ENCODE measurements at places on chromosomes 1 and 21.

DNA sequence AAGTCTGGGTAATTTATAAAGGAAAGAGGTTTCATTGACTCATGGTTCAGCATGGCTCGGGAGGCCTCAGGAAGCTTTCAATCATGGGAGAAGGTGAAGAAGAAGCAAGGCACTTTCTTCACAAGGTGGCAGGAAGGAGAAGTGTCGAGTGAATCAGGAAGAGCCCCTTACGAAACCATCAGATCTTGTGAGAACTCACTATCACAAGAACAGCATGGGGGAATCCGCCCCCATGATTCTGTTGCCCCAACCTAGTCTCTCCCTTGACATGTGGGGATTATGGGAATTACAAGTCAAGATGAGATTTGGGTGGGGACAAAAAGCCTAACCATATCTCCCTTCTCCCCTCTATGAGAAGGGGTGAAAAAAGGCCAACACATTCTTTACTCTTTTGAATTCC, 11.2 kb upstream of the IVNS1ABP start:
- no peak for DNase-seq

- peak; percentile 1 for DNase-seq
These were observed 1271.5 kb upstream of the PRMT6 start for GRCh38 chr1:105785021-105785420.

DNA sequence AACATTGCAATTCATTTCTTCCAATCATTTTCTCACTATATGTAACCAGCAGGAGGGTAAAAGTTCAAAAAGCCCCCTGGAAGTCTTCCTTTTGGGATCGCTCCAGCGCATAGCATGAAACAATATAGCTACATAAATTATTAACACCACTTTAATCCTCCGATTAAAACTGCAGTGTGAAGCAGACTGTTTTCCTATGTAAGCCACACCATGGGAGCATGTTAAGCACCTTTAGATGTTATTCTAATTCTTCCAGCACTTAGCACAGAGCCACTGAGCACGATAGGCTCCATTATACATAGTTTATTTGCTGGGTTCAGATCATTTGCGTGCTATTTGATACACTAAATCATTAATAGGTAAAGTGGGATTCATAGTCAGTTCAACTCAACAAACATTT, 18.4 kb upstream of the GADD45A start:
- DNase-seq = no peak

DNA sequence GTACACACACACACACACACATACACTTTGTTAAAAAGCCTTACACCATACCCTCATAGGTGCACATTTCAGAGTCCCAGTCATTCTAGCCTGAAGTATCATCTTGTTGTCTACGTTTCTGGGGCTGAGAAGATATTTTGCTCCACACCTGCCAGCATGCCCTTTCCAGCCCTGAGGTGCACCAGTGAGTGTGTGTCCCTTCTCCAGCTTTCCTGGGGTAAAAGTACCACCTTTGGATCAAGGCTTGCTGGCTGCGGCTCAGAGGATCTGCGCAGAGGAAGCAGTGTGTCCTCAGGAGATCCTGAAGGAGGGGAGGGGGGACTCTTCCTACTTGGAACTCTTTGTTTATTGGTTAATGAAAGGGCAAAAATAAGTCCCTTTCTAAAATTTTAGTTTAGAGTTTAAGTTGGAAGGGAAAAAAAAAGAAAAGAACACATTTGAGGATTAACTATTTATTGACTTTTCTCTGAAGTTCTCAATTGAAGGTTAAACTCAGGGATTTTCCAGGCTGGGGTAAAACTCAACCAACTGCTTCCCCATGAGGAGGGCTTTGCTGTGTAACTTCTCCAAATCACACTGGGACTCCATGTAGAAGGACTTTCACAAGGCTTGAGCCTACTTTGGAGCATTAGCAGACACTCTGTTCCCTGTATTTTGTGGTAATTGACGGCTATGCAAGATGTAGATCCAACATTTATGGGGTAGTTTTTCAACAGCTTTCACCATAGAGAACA, 200.3 kb upstream of the SGIP1 start:
- no peak for DNase-seq

- DNase-seq = no peak
These were observed 659.9 kb downstream of the LTN1 start for GRCh38 chr21:28332796-28333195.

- DNase-seq = no peak
These were observed 213.2 kb downstream of the TGFB2 start for GRCh38 chr1:218558271-218558810.

DNA sequence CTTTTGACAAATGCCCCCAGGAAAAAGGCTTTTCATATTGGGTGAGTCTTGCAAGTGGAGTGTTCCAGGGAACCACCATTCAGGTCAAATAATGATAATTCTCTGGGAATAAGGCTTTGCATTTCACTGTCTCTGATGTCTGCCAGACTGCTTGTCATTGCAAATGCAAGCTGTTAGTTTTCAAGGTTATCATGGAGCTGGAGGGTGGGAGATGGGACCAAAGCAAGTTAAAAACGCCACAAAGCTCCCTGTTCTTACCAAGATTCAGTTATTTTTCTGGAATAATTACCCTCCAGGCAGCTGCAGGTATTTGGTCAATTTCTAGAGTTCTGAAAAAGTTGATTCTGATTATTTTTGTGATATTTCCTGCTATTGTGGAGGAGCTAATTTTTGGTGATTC, 210.1 kb downstream of the GPR52 start:
- DNase-seq = no peak

DNA sequence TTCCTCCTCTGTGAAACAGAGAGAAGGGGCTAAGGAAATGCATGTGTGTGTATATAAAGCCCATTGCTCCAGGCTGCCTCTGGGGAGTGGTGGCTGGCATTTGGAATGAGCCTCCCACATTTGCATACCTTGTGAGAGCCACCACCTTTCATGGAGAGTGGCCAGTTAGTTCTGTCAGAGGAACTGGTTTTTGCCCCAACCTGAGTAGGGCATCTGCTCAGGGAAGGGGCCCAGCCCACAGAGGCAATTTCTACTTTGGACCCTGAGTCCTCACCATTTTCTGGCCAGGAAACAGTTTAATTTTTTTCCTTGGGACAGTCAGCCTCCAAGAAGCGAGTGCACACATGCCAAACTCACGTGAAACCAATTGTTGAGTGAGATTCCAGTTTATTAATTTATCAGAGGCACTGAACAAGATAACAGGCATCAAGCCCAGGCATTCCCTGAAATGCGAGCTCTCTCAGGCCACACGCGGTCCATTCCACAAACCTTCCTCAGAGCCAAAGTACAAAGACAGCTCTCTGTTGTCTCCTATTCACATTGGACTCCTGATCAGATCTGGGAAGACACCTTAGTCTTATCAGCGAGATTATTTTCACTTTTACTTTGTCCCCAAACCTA, 1.0 kb upstream of the SLC6A9 start:
- DNase-seq = no peak

- no peak for DNase-seq
These were observed 204.7 kb downstream of the BARHL2 start for GRCh38 chr1:90512441-90512840.

DNA sequence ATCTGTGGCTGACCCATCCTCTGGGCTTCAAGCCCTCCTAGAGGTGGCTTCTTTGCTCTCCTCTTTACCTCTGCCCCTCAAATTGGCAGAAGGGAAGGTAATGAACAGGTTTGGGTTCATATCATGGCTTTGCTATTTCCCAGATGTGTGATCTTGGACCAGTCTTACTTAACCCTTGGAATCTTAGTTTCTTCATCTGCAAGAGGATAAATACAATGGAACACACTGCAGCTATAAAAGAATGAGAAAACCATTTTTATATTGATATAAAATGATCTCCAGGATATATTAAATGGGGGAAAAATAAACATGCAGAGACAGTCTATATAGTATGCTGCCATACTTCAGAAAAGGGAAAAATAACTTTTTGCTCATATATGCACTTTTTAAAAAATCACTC, 5.6 kb downstream of the GLMP start:
- DNase-seq = no peak

DNA sequence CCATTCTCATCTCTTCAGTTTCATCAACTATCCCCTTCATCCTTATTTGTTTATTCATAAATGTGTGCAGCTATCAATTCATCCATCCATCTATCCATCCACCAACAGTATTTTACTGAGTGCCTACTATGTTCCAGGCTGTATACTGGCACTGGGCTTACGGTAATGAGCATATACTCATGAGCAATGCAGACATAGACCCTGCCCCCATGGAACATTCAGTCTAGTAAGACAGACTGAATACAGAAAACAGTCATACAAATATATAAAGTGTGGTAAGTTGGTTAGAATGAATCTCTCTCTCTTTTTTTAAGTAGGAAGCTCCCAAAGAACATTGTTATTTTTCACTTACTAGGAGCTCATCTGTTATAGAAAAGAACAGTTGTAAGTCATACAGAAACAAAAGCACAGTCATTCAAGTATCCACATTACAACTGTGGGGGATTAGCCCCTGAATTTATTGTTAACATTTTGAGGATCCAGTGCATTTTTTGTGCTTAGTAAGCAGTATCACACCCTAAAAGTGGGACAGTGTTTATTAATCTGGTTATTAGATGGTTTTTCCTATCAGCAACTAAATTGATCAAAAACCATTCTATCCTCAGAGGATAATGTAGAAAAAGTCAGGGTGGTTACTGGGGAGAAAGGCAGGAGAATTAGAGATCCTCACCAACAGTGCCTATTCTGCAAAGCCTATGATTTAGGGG, 3.6 kb downstream of the SLC16A4 start:
- no peak for DNase-seq

GRCh38 chr1:71509051-71509595, 428.3 kb upstream of the ZRANB2 start:
- DNase-seq = no peak

DNA sequence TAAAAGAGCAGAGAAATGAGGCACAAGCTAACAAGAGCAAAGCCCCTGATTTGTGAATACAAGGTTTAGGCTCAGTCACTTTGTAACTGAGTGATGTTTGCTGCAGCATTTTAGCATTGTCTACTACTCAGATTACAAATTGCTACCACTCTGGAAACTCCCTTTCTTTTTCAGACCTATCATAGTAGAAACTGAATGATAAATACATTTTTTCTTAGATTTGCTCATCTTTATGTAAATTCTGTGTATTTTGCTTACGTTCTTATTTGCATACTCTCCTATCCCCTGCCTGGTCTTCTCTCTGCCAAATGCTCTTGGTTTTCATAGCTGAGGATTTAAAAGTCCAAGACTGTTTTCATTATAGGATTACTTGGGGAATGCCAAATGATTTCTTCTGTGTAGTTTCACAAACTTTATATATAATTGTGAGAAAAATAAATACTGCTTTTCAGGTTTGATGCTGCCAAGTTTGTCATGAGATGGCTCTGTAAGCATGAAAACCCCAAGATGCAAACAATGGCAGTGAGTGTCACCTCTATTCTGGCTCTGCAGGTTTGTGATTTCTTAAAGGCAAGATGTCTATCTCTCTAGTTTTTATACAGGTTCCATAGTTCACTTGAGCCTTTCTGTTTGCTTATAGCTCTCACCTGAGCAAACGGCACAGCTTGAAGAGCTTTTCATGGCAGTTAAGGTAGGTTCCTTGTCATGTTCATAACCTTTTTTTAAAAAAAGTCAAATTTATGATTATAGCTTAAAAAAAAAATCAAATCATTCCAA, 24.7 kb downstream of the ZYG11A start:
- DNase-seq = no peak

DNA sequence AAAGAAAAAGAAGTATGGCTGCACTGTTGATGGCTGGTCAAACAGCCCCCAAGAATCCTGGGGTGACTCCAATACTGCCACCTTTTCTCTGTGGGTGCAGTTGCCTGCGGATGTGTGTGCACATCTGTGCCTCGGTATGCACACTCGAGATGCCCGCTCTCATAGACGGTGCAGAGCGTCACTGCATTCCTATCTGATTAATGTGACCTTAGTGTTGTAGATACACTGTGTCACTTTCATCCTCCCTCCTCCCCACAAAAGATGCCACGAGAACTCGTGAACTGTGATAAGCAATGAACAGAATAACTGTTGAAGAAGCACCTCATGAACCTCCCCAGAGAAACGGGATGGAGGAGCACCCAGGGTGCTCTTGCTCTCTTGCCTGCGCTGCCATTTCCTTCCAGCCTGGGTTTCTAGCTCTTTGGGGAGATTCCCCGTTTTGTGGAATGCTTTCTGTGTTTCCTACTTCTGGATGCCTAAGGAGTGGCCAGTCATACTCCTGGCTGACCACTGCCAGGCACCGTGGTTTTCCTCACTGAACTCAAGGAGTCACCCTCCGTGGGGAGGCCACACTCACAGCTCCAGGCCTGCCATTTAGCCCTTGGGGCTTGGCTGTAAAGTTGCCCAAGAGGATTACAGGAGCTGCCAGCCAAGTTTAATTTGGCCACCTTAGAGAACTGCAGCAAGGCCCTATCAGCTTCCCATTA, 32.0 kb downstream of the NTPCR start:
- DNase-seq = peak; percentile 78

- DNase-seq = no peak
These were observed 65.8 kb downstream of the LMO4 start for GRCh38 chr1:87394513-87394912.

- DNase-seq = peak; percentile 17
These were observed 95.6 kb upstream of the KCNK1 start for GRCh38 chr1:233518344-233518743.

- DNase-seq = no peak
These were observed 5.1 kb upstream of the DESI2 start for GRCh38 chr1:244647819-244648218.

DNA sequence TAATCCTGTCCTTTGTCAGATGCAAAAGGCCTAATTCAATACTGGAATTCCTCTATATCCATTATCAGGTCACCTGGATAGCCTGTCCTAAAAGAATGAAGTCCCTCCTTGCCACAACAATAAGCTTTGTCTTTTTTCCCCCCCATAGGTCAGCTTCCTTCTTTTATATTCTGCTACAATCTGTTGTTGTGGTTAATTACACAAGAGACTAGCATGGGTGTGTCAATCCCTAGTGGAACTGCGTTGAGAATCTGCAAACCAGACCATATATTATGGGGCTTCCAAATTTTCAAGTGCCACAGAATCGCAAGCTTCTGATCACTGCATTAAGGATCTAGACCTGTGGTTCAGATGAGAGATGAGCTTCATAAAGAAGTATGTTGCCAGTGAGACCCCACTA, 349.6 kb downstream of the SMYD3 start:
- DNase-seq = no peak

GRCh38 chr1:63155437-63155836, 166.9 kb upstream of the FOXD3 start:
- no peak for DNase-seq

- no peak for DNase-seq
These were observed 31.0 kb upstream of the IL19 start for GRCh38 chr1:206739411-206740076.

DNA sequence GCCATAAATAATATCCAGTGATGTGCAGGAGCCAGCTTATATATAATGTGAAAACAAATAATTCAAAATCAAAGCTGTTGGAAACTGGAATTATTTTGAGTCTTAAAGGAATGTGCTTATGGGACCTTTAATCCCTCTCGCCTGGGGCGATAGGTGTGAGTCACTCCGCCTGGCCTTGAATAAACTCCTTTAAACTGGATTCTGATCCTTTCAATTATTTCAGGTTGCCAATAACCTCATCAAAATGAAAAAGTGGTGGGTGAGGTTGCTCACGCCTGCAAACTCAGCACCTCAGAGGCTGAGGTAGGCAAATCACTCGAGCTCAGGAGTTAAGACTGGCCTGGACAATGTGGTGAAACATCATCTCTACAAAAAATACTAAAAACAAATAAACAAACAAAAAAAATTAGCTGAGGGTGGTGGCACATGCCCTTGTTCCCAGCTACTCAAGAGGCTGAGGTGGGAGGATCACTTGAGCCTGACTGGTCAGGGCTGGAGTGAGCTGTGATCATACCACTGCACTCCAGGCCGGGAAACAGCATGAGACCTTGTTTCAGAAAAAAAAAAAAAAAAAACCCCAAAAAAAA, 11.4 kb upstream of the SLC2A5 start:
- peak; percentile 84 for DNase-seq

All from astrocyte of the hippocampus (primary cell).